ENCODE measurements at places on chromosomes 6 and 20.

GRCh38 chr20:35741892-35742740, at the start of gene RBM39:
TSS of gene RBM39 (minus strand) at chr20:35742260. CDS start at chr20:35740874, 1,386 bp downstream.
- DNase-seq: peak; percentile 100

DNA sequence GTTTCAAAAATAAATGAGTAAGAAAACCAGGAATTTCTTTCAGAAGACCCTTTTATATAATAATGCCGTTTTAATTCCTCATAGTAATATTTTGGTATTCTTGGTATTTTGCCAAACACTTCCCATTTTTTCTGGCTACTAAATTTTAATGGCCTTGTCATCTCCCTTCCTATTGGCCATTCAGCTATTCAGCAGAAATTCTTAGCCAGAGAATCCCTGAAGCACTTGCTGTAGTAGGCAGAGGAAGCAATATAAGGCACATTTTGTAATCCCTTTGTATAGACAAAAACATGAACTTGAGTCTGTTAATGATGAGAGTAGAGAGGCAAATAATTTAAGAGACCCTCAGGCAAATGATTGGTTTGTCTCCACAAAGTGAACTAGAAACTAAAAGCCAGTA, 118.4 kb upstream of the LAMP5 start:
- DNase-seq: no peak

DNA sequence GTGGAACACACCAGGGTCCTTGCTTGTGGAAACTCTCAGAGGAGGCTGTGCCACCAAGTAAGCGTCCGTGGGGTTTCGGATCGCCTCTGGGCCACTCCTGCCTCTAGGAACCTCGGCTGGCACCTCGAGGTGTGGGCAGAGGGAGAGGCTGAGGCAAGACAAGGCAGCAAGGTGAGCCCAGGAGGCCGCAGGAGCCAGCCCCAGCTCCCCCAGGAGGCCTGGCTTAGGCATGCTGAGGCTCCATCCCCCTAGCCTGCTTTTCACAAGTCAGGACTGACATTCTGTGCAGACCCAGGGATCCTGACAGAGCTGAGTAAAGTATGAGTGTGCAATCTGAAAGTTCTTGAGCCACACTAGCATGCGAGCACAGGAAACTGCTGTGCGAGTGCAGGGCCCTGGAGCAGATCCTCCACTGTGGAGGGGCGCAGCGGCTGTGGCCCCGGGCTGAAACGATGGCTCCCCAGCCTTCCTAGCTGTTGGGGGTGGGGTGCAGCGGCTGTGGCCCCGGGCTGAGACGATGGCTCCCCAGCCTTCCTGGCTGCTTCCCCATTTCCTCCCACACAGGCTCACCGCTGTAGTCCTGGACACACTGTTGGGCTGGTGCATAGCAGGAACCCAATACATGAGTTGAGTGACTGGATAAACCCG, 75.2 kb upstream of the CD93 start:
- peak; percentile 53 for DNase-seq

DNA sequence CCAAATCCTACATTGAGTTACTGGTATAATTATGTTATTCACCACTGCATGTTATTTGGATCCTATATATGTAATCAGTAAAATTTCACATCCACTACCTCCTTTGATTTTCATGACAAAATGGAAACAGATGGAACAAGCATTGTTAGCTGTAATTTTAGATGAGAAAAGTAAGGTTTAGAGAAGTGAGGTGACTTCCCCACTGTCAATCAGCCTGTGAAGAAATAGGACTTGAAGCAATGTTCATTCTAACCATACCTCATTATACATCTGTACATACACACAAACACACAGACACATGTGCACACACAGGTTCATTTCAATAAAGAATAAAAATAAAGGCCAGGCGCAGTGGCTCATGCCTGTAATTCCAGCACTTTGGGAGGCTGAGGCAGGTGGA, 23.7 kb upstream of the QKI start:
- no peak for DNase-seq

DNA sequence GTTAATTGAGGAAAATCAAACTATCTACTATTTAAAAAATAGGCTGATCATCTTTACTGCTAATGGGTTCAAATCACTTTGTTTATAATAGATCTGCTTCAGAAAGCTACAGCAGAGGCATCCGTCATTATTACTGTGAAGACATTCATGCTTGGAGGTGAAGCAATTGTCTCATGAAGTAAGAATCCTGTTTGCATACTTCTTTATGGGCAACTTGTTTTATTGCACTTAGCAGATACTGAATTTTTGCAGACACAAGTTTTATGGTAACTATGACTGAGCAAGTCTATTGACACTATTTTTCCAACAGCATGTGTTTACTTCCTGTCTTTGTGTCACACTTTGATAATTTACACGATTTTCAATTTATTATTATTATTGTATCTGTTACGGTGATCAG, 573.9 kb downstream of the RFPL4B start:
- no peak for DNase-seq

DNA sequence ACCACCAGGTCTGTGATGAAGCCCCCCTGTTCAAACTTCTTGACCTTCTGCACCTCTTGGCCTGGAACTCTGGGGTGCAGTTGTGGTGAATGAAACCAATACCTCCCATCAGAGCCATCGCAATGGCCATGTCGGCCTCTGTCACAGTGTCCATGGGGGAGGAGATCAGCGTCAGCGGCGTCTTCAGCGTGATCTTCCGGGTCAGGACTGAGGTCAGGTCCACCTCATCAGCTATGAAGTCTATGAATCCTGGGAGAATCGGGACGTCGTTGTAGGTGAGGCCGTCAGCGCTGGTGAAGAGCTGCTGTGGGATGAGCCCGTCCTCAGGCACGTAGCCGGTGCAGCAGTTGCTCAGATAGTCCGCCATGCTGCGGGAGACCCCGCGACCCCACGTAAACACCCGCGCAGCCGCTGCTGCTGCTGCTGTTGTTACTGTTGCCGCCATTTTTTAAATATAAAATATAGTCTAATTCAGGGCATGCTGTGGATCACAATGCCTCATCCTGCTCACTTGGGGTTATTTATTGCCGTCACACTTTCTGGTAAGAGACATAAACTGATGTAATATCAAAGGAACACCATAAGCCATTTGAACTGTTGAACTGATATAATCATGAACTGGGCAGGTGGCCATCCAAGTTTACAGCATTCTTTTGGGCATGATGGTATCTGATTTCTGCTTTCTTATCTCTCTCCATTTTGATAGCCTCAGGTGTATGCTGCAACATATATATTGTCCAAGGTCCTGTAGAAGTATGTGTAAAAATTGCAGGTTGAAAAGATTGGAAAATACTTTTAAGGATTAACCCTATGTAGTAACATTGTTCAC, 18.7 kb upstream of the RNF144B start:
- no peak for DNase-seq

DNA sequence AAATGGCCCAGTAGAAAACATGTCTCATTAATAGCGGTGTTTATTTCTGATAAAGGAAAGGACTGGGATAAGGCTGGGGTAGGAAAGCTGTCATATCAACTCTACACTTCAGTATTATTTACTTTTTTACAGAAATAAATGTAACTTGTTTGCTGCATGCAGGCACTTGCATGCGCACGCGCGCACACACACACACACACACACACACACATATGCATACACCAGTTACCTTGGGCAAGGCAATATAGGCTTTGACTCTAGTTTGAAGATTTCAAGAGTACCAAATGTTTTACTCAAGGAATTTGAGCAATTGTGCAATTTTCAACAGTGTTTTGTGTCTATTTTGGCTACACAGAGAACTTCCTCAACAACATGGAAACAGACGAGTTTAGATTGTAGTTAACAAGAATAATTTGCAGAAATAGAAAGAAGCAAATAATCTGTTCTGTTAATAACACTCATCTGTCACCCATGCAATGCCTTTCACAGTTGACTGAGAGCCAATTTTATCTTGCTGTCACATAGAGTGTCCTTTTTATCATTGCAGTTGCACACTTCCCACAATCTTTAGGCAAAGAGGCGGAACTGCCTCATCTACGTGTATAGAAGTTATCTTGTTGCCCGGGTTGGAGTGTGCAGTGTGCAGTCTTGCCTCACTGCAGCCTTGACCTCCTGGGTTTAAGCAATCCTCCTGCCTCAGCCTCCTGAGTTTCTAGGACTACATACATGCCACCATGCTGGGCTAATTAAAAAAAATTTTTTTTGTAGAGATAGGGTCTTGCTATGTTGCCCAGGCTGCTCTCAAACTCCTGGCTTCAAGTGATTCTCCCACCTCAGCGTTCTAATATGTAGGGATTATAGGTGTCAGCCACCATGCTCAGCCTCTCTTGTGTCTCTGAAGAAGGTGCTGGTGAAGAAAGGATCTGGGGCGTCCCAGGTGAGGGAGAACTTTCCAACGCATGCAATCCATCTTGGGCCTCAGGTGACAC, 74.8 kb upstream of the SHLD1 start:
- DNase-seq: no peak

GRCh38 chr20:47392015-47392720, 35.7 kb upstream of the ZMYND8 start:
- DNase-seq: peak; percentile 81

DNA sequence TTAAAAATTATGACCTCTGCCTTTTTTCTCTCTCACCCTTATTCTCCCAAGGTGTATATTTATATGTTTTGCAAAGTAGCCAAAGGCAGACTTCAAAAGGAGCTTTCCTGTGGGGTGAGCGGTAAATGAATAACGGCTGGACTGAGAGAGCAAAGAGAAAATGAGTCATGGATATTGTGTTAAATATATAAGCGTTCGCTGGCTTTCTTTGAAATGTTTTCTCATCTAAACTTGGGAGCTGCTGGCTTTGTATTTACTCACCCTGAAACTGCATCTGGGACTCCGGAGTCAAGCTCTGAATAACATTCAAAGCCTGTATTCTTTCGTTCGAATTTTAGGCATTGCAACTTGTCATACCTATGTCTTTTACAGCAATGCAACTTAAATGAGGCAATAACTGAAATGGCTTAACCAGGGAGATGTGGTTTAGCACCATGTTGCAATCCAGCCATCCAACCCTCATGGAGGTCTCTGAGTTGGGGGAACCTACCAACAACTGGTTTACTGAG, 32.0 kb downstream of the ATXN1 start:
- no peak for DNase-seq

GRCh38 chr20:1894471-1894950, 696 bp upstream of the SIRPA start:
- peak; percentile 12 for DNase-seq

DNA sequence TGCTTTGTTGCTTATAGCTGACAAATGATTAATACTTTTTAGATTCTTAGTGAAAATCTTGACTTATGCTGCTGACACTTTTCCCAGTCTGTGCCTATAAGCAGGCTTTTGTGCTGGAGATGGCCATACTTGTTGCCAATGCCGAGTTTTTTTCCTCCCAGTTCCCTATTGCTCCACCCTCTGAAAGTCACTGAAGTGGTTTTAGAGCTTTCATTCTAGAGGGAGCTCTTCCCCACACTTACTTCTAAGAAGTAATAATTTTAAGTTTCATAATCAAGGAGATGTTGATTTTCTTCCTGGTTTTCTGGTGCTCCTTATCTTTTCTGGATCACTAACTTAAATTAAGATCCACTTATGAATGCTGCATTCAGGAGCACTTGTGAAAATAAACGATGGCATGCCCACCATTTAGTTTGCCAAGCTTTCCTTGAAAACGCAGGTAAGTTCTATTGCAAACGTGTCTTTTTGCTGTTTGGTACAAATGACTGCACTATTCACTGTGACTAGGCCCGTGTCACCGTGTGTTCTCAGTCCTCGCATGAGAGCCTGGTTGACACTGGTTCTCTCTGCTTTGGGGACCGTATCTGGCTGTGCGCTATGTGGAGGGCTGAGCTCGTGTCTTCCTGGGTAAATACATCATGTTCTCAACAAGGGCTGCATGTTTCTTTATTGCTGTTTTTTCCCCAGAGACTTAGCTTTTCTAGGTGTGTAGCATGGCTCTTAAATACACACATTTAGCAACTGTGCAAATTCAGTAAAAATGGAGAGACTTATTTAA, 50.2 kb downstream of the GFRA4 start:
- no peak for DNase-seq

DNA sequence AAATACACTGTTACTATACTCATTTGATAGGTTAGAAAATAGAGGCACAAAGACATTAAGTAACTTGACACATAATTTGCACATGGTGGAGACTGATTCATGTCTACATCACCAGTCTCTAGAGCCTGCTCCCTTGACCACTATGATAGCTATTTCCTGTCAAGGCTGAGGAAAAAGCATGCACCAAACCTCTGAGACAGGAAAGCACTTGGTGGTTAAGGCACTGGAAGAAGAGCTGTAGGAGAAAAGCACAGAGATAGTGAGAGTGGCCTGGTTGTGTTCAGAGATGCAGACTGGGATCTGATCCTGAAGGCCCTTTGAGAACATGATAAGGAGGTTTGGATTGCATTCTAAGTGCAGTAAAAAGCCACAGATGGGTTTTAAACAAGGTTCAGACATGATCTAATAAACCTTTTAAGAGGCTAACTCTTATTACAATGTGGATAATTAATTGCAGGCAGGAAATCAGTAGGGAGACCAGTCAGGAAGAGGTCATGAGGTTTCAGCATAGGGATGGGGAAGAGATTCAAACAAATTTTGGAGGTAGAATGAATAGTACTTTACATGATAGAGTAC, 168.9 kb downstream of the PHF3 start:
- no peak for DNase-seq

- peak; percentile 20 for DNase-seq
Measured at GRCh38 chr6:81820980-81821379, 68.5 kb upstream of the TENT5A start.

DNA sequence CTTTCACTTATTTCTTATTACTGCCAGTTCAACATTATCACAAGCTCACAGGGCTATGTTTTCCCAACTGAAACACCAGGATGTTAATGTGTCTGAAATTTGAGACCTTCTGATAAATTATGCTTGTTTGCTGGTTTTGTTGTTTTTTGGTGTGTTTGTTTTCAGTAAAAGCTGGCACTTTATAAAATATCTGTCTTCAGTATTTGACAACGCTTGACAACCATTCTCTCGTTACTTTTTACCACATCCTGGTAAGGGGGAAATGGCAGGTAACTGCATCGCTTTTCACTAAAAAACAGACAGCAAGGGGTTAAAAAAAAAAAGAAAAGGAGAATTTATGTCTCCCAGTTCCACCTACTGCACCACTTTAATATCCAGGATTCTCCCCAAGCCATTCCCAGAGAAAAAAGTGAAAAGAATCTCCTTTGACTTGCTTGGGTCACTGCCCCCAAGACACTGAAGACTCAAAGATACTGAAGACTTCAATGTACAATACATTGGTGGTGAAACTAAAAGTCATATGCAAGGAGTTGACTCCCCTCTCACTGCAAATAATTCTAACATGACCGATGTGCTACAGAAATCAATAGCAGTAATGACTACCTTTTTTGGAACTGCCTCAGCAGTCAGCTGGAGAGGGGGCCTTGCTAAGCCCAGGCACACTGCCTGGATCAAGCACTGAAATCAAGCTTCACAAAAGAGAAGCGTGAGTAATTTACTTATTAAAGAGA, 88.9 kb downstream of the HIVEP2 start:
- peak; percentile 68 for DNase-seq

GRCh38 chr6:21163838-21164180, 429.7 kb upstream of the SOX4 start:
- DNase-seq: no peak

DNA sequence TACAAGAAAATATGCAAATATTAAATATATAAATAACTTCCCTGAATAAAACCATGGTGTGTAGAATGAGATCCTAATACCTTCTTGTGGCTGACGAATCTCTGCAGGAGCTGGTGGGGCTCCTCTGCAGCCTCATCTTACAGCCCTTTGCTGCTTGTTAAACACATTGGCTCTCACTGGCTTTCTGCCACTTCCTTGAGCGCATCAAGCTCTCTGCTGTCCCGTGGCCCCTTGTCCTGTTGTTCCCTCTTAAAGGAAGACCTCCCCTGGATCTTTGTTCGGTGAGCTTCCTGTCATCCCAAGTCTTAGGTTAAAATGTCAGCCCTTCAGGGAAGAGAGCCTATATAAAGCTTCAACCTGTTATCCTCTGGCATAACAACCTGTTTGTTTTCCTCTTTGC, 519.6 kb downstream of the DOK5 start:
- DNase-seq: no peak

Measured in GM12865 (cell line).